T follicular helper cell (primary cell): ENCODE measurements at places on chromosomes 5 and 9.

DNA sequence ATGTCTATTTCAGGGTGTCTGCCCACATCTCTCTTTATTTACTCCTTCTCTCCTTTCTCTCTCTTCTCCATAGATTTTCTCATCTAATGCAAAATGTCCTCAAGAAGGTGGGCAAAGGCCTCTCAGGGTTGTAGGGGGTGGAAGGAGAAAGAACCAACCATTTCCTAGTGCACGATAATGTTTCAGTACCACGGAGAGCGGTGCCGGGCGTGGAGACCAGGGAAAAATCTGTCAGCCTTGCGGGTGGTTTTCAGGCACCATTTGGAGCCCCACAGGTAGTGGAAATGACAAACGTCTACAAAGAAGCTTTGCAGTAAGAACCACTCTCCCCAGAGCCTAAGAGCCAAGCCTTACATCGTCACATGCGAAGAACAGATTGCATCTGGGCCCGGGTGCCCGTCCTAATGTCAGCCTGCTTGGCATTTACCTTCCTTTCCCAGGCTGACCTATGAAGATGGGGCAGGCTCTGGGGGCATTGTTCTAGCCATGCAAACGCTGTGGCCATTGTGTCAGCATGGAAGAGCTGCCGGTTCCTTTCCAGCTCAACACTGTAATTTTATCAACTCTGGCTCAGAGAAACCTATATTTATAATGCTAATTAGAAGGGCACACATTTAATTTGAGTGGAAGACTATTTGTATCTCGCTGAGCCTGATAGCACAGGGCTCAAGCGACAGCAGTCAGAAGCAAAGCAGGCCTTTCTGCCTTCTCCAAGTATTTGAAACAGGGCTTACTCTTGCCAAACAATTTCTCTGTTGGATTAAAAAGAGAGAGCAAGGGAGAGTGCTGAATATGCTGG is 430.1 kb upstream of the WWC1 start:
- DNase-seq = no peak

GRCh38 chr9:23412046-23412445 is 414.0 kb downstream of the ELAVL2 start:
- DNase-seq = no peak

GRCh38 chr5:9423571-9423970 is 122.3 kb downstream of the SEMA5A start:
- DNase-seq = no peak

GRCh38 chr5:53956632-53957031 is 353.7 kb downstream of the ARL15 start:
- no peak for DNase-seq

DNA sequence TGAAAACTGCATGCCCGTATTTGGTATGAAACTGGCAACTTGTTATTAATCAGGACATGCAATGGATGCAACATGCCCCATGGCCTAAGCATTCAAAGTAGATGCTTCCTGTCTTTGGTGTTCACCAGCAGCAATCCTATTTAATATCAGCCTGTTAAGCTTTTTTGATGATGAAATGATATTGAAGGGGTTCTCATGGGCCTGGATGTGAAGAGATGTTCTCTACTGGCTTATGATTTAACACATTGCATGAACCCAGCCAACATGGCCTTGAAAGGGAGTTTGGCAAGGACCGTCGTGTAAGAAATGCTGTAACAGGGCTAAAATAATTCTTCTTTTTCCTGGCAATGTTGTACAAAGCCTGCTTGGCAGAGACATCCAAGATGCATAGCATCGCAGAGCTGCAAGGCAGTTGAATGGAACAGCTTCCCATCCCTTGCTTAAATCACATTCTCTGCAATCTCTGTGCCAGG is 111.2 kb downstream of the SMARCA2 start:
- no peak for DNase-seq

DNA sequence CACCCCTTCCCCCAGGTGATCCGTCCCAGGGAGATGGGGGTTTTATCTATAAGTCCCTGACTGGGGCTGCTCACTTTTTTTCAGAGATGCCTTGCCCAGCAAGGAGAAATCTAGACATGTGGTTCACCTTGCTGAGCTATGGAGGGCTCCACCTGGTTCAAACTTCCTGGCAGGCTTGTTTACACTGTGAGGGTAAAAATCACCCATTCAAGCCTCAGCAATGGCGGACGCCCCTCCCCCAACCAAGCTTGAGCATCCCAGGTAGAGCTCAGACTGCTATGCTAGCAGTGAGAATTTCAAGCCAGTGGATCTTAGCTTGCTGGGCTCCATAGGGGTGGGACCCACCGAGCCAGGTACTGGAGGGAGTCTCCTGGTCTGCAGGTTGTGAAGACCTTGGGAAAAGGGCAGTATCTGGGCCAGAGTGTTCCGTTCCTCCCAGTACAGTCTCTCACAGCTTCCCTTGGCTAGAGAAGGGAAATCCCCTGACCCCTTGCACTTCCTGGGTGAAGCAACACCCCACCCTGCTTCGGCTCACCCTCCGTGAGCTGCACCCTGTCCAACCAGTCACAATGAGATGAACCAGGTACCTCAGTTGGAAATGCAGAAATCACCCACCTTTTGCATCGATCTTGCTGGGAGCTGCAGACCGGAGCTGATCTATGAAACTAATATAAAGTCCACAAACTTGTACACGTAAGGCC is 231.7 kb downstream of the CTNND2 start:
- no peak for DNase-seq

- DNase-seq = no peak
Observed at GRCh38 chr5:170545313-170545712, 41.5 kb downstream of the KCNIP1 start.

GRCh38 chr5:14238272-14238671 is 95.1 kb downstream of the TRIO start:
- DNase-seq = no peak

DNA sequence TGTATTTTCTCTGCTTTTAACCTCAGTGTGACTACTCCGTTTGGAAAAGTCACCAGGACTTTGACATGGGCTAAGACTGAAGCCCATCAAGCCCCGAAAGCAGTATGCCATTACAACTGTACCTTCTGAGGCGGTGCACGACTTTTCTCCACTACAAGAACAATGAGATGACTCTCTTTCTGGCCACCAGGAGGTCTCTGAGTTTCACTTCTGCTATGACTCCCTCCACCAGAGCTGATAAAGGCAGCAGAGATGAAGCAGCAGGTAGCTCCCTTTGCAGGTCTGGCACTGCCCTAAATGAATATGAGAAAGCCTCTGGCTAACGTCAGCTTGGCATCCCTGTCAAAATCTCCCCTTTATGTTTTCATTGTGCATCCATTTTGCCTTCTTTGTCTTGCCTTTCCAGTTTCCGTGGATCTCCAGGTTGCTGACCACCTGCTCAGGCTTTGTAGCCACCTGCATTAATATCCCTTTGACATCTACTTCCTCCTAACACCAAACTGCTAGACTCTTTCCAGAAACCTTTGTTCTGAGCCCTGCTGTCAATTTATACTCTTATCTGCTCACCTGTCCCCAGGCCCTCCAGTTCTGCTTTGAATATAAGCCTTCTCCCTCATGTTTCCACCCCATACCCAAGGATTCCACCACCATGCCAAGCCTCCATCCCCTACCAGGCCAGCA is 221.7 kb downstream of the ZNF608 start:
- no peak for DNase-seq

- DNase-seq = no peak
Observed at GRCh38 chr5:120678279-120678678, 214.2 kb downstream of the PRR16 start.

DNA sequence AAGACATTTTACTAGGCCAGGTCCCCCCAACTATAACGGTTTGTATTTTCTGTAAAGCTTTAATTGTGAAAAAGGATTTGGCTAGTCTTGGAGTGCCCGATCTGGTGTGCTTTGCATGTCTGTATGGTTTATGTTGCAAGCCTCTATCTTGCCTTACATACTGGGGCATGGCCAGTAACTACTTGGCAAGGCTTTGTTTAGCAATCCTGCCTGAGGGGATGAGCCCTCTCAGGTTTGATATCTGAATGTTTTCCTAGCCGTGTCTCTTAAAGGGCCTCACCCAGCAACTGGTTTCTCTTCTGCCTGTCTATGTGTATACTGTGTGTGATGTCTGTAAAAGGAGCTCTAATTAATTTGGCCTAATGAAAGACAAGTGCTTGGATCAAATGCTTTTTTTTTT is 61.3 kb upstream of the SPINK5 start:
- no peak for DNase-seq
